Activated CD4-positive, CD25-positive, alpha-beta regulatory T cell treated with anti-CD3 and anti-CD28 coated beads, Interleukin-2, amount 50 U/mL, for 72 hours (primary cell): ENCODE measurements at places on chromosomes 1 and 21.

DNA sequence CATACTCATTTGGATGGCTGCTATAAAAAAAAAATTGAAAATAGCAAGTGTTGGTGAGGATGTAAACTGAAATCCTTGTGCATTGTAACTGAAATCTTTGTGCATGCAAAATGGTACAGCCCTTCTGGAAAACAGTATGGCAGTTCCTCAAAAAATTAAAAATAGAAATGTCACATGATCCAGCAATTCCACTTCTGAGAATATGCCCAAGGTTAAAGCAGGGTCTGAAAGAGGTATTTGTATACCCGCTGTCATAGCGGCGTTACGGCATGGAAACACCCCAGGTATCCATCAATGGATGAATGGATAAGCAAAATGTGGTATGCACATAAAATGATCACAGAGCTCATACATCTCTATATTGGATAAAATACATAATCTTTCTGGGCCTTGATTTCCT, 116.7 kb downstream of the RUSC1 start:
- DNase-seq: no peak

DNA sequence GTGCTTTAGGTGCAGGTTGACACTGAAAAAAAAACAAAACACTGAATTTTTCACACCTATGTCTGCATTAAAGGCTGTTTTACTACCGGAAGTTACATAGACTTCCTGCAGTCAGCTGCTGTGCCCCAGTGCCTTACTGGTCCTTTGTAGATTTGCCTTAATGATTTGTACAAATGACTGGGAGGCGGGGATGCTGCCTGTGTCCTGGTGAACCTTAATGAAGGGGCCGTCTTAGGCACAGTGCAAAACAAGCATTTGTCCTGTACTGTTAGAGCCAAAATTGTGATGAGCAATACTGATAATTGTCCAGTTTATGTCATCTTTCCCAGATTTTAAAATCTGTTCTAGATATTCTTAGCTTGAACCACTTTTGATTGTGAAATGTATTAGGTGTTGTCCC, 90.9 kb upstream of the PGD start:
- no peak for DNase-seq

- DNase-seq: no peak
These were observed 968 bp downstream of the CSMD2 start for GRCh38 chr1:34163792-34164731.

- DNase-seq: no peak
These were observed 1788.1 kb downstream of the BRINP3 start for GRCh38 chr1:188689542-188689941.

DNA sequence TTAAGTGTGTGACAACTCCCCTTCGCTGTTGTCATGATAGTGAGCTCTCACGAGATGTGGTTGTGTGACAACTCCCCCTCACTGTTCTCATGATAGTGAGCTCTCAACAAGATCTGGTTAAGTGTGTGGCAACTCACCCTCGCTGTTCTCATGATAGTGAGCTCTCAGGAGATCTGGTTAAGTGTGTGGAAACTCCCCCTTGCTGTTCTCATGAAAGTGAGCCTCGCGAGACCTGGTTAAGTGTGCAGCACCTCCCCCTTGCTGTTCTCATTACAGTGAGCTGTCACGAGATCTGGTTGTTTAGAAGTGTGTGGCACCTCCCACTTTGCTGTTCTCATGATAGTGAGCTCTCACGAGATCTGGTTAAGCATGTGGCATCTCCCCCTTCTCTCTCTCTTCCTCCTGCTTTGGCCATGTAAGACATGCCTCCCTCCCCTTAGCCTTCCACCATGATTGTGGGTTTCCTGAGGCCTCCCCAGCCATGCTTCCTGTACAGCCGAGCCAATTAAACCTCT, 25.1 kb upstream of the LSS start:
- no peak for DNase-seq

DNA sequence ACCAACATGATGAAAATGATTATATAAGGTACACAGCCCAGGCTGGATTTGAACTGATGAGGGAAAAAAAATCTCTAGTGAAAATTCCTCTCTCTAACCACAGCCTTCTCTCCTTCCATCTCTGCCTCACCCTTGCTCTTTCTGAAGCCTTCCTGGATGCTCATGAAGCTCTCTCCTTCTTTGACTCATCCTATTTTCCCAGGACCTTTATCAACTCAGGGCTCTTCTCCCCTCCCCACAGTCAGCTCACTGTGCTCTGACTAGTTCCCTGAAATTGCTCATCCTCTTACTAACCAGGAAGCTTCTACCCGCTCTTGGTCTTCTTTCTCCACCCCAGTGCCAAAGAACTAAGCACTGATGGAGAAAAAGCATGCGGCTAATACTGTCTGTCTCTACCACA, 46.4 kb upstream of the ERG start:
- no peak for DNase-seq

- no peak for DNase-seq
These were observed 94.2 kb downstream of the PLXNA2 start for GRCh38 chr1:208149776-208150514.

DNA sequence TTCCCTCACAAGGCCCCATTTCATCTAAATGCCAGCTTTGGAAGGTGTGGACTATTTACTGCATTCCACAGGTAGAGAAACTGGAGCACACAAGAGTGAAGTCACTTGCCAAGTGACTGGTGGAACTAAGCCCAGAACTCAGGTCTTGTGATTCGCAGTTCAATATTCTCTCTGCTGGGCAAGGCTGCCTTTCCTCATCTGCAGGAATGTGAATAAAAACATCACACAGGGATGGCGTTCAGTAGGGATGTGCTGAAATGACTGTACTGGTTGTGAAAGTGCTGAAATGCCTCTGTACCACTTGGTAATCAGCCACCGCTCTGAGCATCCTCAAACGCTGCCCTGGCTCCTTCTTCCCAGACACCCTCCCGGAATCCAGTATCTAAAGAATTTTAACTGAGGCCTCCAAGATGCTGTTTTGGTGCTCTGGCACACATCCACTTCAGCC, 145.6 kb downstream of the HIVEP3 start:
- no peak for DNase-seq

GRCh38 chr1:206496131-206496793, 11.1 kb upstream of the RASSF5 start:
- DNase-seq: no peak

DNA sequence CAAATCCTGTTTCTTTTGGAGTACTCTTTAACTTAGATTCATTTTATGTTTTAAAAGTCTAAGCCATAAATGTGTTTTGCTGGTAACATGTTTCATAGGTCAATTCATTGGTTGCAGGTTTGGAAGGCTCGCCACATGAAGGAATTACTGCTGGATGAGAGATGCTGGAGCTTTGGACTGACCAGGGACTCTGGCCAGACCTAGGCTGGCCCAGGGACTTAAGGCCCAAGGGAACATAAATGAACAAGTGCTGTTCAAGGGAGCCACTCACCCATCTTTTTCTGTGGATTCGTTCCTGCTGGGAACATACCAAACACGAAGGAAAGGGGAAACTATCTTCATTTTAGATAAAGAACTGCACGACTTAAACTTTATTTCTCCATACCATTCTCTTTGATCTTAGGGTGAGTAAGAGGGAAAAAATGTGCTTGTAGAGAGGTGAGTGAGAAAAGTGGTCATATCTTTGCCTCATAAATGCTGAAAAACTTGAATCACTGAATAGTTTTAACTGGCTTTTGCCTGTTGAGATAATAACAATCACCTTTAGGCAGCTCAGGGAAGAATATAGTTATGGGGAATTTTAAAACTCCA, 15.3 kb upstream of the SHCBP1L start:
- DNase-seq: no peak

DNA sequence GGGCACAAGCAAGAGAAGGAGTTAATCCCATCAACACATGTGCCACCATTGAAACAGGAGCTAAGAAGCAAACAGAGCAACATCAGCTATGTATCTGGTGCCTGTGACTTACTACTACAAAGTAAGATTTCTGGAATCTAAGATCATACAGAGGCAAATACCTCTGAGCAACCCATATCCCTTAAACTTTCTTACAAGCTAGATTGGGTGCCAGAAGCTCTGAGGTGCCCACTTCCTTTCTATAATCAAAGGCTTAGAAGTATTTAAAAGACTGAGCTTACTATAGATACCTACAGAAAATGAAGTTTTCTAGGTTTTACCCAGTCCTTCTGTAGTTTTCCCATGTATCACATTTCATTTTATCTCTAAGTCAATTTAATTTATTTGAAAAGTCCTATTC, 44.4 kb upstream of the ADAM30 start:
- DNase-seq: no peak

DNA sequence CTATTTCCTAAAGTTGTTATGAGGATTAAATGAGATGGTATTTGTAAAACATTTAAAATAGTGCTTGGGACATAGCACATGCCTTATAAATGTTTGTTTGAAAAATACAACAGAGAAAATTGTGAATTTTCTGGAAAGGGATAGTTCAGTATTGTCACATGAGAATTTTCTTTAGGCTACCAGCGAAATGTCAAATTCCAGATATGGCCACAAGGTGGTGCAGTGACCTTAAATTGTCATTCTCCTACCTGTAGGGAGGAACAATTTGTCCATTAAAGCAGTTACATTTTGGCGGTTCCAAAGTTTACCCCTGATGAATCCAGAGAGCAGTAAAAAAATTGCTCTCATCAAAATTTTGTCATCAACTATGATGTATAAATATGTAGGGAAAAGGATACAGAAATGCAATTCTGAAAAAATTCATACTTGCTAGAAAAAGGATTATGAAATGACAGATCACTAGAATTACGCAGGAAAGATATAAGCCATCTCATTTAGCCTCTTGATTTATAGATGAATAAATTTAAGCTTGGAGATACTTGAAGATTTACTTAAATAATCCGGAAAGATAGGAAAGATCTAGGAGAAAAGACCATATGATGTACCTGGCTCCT, 50.2 kb upstream of the TSHB start:
- peak; percentile 56 for DNase-seq

GRCh38 chr1:184291701-184292100, 95.1 kb upstream of the C1orf21 start:
- DNase-seq: no peak

DNA sequence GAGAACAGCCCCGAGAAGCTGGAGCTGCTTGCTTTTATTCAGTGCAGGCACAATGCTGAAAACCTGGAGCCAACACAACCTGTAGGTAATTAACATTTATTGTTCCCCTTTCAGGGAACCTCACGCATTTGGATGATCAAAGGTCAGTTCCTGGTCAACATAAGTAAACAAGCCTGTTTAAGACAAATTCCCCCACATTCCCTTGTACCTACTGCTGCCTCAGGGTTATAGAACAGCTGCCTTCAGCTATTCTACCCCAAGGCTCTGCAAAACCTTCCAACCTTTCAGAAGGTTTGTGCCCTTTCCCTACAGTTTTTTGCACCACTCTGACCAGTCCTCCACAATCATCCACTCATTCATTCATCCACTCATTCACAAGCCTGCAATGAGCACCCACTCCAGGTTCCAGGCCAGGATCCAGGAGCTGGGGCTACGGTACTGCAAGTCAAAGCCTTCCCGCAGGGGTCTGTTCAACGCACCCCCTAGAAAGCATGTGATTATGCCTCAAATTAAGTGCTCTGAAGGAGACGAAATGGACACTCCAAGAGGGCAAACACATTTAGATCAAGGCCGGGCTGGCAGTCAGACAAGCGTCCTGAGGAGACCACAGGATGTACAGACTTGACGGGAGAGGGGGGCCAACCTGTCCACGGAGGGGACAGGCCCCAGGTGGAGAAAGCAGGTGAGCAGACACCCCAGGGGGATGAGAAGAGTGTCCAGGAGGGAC, 683.9 kb downstream of the MATN1 start:
- no peak for DNase-seq

- DNase-seq: no peak
These were observed 898.3 kb upstream of the B3GALT2 start for GRCh38 chr1:194084755-194085154.

DNA sequence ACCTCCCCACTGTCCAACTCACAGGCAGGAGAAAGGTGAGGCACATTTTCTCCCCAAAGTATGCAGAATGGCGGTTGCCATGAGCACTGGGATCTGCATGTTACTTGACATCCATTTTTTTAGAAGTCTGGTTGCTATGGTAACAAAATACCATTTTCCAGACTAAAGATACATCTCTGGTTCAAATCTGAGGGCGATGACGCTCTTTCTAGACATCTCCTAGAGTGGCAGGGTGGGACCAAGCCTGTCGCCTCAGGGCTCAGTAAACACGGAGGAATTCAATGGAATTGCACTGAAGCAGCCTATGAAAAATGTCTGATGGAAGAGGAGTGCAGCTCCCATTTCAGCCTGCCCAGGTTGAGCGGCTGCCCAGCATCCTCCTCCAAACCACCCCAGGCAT, 21.5 kb upstream of the FAM43B start:
- no peak for DNase-seq

- DNase-seq: no peak
These were observed 6.8 kb downstream of the RNF220 start for GRCh38 chr1:44411861-44412260.

DNA sequence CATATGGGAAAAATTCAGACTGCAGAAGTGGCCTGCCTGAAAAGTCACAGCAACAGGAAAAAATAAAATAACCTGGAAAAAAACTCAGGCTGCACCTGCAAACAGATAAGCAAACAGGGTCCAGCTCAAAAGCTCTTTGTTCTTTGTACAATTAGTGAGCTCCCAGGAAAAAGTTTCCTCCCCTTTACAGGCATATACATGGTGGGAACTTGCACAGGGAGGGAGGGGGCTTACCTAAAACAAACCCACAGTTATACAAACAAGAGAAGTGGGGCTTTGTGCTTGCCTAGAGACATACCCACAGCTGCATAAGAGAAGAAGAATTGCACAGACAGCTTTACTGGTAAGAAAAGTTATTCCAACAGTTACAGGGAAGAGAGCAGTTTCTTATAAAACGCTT, 31.7 kb upstream of the COG2 start:
- no peak for DNase-seq

DNA sequence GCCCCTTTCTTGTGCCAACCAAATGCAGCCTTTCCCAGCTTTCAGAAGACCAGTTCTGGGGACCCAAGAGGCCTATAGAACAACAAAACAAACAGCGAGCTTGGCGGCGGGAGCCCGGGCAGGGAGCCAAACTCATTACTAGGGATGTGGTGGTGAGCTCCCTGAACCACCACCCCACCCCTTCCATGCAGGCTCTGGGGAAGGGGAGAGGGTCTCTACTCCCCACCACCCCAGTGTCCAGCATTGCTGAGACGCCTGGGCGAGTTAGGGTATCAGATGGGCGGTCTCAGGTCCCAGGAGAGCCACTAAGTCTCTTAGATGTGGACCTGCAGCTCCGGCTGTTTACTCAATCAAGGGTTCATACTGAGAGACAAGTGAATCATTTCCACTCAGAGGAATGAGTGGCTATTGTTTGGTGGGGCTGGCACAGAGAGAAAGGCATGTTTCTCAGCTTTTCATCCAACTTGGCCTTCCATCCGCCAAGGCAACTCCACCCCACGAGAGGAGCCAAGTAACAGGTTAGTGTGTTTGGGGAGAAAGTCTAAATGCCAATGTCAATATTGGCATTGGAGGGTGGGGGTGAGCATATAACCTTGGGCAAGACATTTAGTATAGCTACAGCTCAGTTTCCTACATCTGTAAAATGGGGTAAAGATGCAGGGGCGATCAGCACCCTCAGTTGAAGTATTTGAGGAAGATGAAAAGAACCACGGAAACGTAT, 40.9 kb downstream of the PLXNA2 start:
- no peak for DNase-seq
